ENCODE measurements at places on chromosomes 4 and X.

DNA sequence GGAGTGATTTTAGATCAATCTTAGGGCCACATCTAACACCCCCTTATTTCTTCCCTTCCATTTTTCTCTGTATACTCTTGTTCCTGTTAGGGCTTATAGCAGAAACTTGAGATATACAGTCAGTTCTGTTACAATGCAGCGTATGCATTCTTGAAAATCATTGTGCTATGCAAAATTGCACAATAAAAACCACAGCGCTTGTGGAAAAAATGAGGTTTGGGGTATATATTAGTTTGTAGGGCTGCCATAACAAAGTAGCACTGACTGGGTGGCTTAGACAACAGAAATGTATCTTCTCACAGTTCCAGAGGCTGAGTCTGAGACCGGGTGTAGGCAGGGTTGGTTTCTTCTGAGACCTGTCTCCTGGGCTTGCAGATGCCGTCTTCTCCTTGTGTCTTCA, 59.0 kb downstream of the WWC2 start:
- DNase-seq, result no peak

- no peak for DNase-seq
Measured at GRCh38 chrX:133923113-133923512, 62.3 kb downstream of the GPC3 start.

- no peak for DNase-seq
Measured at GRCh38 chr4:143344041-143344440, 7.4 kb downstream of the GAB1 start.

- no peak for DNase-seq
Measured at GRCh38 chr4:20641976-20642375, 58.3 kb upstream of the PACRGL start.

DNA sequence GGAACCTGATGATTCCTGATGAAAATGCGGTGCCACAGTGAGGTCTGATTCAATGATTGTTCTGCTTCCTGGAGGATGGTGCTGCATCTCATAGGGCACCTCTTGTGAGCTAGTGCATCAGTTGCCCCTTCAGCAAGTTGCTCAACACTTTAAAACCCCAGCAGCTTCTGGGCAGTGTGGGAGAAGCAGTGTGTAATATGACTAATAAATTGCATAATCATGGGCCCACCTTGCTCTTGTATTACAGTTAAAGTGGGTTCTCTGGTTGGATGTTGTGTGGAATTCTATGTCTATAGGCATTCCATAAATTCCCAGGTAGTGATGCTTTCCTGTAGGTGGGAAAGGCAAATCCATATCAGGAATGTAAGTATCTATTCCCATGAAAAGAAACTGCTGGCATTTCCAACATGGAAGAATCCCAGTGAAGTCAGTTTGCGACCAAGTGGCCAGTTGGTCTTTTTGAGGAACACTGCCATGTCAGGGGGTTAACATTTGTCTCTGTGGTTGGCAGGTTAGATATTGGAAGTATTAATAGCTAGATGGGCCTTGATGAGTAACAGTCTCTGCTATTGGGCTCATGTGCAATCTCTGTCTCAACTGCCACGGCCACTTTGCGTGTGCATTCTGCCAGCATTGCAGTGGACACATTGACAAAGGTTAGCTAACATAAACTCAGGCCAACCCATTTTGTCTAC, 121.1 kb upstream of the OTUD4 start:
- no peak for DNase-seq
